ENCODE measurements at places on chromosomes 12 and 14.

- DNase-seq, result no peak
These were observed 48.5 kb downstream of the CYP46A1 start for GRCh38 chr14:99732436-99733210.

DNA sequence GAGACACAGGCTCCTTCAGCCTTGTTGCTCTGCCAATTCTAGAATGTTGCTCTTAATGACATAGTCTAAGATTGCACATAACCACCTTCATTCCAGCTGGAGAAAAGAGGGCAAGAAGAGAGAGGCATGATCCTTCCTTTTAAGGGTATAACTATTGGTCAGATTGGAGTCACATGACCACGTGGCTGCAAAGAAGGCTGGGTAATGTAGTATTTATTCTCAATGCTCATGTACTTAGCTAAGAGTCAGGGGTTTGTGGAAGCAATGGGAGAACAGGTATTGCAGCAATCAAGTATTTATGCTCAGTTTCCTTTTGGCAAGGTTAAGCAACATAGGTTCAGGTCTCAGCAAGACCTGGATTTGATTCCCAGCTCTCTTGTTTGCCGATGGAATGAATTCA, 298.8 kb upstream of the TBX3 start:
- DNase-seq, result no peak

GRCh38 chr12:118425364-118425763, 49.0 kb downstream of the SUDS3 start:
- DNase-seq, result no peak

- DNase-seq, result no peak
These were observed 38.9 kb upstream of the LRP6 start for GRCh38 chr12:12305568-12306300.

- DNase-seq, result no peak
These were observed 68.2 kb upstream of the TBX3 start for GRCh38 chr12:114752217-114752616.

DNA sequence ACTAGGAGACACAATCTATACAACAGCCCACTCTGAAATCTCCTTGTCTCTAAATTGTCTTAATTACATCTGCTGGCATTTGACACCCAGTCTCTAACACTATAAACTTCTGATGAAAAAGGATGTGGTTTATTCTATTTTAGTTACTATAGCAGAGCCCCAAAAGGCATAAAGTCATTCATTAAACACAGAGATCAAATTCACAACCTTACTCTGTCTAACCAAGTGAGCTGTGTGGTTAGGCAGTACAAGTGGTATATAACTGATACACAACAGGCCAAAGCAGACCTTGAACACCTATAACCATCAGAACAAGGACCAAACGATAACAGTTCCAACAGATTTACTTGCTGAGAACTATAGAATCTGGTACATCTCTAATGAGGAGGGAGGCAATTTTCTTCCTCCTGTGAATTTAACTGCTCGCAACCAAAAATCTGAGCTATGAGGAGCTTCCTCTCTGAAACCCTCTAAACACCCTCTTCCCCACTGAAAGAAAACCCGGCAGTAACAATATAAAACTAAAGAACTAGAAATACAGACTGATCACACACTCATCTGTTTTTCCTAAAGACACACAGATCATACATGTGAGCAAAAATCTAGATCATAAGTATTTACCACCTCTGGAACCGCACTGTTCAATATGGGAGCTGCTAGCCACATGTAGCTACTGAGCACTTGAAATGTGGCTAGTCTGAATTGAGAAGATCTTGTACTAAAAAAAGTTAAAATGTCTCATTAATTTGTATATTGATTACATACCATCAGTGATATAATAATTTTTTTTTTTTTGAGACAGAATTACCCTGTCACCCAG, 17.7 kb downstream of the SPPL3 start:
- DNase-seq, result no peak

GRCh38 chr12:100793182-100793581, 1.4 kb upstream of the ANO4 start:
- no peak for DNase-seq

- DNase-seq, result no peak
These were observed 58.2 kb downstream of the ESR2 start for GRCh38 chr14:64235652-64236640.

DNA sequence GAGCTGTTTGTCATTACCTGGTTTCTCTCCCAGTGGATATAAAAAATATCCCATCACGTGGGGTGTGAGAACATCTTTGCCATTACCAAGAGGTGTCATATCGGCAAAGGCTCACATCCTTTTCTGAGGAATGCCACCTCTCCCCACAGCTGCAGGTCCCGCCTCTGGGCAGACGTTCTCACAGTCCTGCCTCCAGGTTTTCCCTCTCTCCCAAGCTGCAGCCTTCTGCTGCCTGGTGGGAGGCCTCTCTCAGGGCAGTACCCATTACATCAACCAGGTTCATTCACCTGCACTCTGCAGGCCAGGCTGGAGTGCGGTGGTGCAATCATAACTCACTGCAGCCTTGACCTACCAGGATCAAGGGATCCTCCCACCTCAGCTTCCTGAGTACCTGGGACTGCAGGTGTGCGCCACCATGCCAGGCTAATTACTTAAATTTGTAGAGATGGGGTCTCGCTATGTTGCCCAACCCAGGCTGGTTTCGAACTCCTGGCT, 15.0 kb upstream of the TMEM119 start:
- DNase-seq, result no peak

GRCh38 chr12:105292705-105293104, 37.8 kb upstream of the C12orf75 start:
- DNase-seq, result no peak

GRCh38 chr12:15632708-15633107, 156.5 kb downstream of the EPS8 start:
- DNase-seq, result no peak

- DNase-seq, result no peak
These were observed 222.2 kb upstream of the TMEM260 start for GRCh38 chr14:56357428-56357827.

Measured in effector memory CD4-positive, alpha-beta T cell (primary cell).